ENCODE measurements at places on chromosomes 16 and 17.

GRCh38 chr16:24520983-24521382, 18.4 kb upstream of the RBBP6 start:
- DNase-seq: no peak

DNA sequence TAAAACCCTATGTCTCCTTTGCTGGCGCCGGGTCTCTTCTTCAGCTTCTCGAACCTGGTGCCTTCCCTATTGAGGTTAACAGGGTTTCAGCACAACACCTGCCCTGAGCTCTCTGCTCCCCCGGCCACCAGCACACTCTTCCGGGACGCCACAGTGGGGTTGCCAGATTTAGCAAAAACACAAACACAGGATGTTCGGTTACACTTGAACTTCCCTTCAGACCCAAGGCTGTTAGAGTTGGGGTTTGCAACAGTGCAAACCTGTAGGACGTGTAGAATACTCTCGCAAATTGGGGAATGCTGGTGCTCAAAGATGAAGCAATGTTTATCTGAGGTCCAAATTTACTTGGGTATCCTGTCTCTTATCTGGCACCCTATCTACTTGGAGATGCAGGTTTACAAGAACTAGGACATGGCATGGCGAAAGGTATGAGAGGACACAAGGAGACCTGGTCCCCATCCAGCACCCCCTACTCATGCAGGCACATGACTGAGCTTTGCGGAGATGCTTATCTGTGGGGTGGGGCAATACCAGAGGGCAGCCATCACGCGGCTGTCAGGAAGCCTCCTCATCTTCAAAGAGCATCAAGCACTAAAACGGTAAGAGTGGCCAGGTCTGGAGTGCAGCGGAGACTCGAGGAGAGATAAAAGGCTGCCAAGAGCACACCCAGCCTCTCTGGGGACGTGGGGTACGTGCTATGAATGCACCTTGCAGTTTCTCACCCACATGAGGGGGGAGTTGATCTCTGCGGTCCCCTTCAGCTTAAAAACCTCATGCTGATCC, 52.8 kb downstream of the SDK2 start:
- DNase-seq: no peak

DNA sequence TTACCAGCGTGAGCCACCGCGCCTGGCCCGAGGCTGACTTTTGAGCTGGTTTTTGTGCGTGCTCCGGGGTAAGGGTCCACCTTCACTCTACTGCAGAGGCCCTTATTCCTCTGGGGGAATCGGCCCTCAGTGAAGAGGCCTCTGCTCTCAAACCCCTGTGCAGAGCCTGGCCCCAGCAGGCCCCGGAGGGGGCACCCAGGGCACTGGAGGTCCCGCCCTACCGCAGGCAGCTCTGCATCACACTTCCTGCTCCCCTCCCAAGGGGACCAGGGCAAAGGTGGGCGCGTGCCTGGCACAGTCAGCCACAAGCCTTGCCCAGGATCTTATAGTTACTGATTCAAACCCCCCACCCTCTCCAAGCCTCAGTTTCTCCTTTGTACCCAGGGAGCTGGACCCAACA, 3.6 kb upstream of the UBE2I start:
- no peak for DNase-seq

GRCh38 chr17:45951403-45951802, 47.6 kb upstream of the STH start:
- DNase-seq: no peak

- no peak for DNase-seq
Observed at GRCh38 chr16:57608462-57609113, 19.8 kb upstream of the ADGRG1 start.

DNA sequence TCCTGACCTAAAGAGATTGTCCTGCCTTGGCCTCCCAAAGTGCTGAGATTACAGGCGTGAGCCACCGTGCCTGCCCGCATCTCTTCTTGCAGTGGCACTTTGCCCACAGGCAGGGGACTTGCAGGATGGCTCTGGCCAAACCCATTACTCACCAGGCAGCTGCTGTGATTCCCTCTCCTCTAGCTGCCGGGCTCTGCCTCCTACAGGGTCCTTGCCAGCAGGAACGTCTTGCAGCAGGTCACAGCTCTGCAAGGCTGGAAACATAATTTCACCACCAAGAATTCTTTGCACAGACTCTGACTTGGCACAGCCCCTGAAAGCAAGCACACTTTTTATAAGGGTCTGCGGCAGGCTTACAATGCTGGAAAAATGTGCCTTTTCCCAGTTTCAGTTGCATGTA, 20.3 kb downstream of the COX4I1 start:
- no peak for DNase-seq

DNA sequence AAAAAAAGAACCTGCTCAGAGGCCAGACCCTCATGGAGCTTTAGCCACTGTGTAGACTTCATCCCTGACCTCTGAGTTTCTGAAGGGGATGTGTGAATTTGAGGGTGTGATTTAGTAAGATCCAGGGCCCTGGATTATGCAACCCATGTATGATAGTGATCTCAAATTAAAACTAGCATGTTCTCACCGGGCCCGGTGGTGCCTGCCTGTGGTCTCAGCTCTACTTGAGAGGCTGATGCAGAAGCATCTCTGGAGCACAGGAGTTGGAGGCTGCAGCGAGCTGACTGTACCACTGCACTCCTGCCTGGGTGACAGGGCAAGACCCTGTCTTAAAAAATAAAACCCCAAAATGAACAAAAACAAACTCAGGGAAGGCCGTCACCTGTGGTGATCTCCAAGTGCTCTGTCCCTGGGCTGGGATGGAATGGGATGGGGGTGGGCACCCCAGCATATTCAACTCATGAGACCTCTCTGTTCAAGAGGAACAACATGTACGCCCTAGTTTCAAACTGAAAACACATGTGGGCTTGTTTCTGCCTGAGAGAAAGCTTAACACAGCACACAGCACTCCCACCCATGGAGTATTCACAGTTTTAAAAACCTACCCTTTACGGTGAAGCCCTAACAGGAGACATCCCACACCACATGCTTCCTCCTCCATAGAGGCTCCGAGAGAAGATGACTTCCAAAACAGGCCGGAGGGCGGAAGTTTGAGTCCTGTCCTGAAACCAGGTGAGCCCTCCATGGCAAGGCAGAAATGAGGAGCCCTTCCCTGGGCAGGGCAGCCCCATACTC, 30.1 kb downstream of the GNPTG start:
- no peak for DNase-seq

DNA sequence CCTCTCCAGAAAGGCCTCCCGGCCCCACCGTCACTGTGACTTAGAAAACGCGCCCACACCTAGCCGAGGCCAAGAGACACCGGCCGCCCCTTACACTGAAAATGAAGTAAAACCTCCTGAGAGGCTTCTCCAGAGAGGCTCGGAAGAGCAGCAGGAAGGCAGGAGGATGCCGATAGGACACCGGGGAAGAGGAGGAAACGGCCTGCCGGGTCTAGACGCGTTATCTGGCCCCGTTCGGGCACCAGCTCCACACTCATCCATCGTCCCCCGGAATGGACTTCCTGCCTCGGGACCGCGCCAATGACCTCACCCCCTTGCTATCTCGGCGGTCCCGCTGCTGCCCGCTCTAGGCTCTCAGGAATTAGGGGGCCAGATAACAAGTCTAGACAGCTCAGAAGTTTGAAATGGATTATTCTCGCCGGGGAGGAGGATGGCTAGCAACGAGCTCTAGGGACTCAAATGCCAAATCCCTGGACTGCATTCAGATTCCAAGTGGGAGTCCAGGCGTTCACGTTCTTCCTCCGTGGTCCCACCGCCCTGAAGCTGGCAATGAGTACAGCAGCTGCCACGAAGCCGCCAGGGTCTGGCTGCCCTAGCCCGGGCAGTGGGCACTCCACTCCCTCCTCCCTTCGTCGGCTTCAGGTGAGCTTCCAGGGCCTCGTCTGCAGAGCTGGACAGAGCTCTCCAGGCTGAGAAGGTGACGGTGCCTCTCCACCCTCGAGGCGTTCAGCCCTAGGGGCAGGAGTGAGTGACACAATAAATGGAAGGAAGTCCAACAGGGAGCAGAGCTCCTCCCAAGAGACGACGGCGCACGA, 350.9 kb downstream of the FOXL1 start:
- DNase-seq: no peak

DNA sequence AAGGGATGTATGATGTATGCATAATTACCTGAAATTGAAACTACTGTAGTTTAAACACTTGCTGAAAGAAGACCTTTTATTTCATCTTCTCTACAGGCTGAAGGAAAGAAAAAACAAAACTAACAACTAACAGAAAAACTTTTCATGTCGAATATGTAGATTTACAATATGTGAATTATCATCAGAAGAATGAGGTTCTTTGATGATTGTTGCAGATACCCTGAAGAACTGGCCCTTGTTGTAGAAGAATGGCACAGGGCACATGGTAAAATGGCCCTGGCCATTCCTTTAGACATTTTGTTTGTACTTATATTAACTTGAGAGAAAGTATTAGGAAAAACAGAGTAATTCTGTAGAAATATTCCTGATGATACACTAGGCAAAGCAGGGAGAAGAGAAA, 443.8 kb downstream of the MAF start:
- DNase-seq: no peak

GRCh38 chr17:60258313-60258712, 108.5 kb downstream of the CA4 start:
- DNase-seq: no peak

GRCh38 chr17:54307351-54307750, 484.6 kb downstream of the KIF2B start:
- no peak for DNase-seq

DNA sequence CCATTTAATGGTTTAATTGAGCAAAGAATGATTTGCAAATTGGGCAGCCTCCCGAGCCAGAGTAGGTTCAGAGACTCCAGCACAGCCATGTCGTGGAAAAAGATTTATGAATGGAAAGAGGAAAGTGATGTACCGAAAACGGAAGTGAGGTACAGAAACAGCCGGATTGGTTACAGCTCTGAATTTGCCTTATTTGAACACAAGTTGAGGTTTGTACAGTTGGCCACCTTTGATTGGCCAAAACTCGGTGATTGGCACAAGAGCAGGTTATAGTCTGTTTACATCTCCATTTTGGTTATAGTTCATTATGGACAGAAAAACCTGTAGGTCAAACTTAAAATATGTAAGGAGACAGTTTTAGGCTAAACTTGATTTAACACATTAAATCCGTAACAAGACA, 44.5 kb downstream of the TENT4B start:
- no peak for DNase-seq

DNA sequence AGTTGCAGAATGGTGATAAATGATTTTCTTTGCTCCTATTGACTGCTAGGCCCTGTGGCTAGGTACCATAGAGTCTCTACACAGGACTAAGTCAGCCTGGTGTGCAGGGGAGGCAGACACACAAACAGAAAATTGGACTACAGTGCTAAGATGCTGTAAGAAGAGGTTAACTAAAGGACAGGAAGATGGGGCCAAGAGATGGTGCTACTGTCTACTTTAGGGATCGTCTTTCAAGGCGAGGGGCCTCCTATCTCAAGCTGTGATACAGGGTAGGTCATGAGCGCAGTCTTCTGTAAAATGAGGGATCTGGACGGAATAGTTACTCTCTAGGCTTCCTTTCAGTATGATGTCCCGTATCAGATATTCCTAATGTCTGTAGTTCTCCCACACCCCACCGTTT, 817 bp downstream of the NME1 start:
- DNase-seq: no peak

DNA sequence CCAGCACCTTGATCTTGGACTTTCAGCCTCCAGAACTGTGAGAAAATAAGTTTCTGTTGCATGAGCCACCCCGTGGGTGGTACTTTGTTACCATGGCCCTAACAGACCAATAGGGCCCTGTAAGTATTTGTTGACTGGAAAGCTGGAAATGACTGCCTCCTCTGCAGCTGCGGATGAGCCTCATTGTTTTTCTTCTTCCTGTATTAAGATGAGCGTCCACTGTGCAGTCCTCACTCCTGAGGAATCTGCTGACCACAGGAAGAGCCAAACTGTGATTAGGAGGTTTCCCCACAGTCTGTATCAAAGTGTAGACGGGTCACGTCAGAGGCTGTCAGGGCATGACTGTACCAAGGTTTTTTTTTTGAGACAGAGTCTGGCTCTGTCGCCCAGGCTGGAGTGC, 12.2 kb upstream of the AKTIP start:
- DNase-seq: no peak

DNA sequence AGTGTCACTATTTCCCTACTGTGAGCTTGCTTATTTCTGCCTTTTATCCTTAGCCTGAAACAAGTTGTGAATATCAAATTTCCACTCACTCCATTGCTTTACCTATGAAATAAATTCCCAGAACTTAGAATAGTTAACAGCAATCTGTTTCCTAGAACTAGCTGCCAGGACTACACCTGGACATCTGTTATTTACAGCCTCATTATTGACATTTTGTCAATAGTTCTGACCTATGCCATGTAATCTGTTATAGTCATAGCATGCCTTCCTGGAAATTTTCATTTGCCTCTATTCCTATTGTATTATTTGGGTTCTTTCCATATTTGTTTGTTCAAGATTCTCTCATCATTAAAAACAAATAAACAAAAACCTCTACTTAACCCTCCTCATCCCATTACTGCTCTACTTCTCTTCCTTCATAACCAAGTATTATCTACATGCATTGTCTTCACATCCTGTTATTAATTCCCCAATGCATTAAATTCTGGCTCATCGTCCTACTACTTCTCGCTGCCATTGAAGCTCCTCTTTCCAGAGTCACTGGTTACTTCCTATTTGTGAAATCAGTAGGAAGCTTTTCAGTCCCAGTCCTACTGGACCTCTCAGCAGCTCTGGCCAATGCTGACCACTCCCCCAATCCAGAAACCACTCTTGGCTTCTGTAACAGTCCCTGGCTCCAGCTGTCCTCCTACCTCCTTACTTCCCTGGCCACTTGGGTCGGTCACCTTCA, 55.3 kb downstream of the PIGL start:
- DNase-seq: no peak

GRCh38 chr17:16286009-16286946, 67.0 kb downstream of the CENPV start:
- DNase-seq: peak; percentile 96

GRCh38 chr17:57357392-57357784, 101.1 kb downstream of the MSI2 start:
- DNase-seq: no peak

DNA sequence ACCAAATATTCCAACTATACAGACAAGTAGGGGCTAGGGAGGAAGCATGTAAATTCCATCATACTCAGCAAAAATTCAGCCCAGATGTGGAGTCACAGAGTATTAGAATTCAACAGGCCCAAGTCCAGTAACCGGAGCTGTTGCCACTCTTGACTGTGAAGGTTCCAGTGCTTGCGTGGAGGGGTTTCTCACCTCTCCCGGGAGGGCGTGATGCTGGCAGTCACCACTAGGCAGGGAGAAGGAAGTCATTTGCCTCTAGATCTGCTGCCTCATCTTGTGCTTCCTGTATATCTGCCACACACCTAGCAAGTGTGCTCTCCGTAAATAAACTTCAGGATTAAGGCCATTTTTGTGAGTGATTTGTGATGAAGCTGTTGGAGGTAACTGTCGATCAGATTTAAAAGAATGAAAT, 1.0 kb upstream of the CKLF start:
- DNase-seq: no peak

All from Panc1 (cell line).